NCI-H2029 (cell line): ENCODE measurements at places on chromosomes 16 and 17.
A peak's percentile ranks its signal among the peaks of the same experiment; 100 is the strongest.

GRCh38 chr16:88116121-88116520 lies 164.9 kb downstream of the BANP start:
- DNase-seq, result no peak

DNA sequence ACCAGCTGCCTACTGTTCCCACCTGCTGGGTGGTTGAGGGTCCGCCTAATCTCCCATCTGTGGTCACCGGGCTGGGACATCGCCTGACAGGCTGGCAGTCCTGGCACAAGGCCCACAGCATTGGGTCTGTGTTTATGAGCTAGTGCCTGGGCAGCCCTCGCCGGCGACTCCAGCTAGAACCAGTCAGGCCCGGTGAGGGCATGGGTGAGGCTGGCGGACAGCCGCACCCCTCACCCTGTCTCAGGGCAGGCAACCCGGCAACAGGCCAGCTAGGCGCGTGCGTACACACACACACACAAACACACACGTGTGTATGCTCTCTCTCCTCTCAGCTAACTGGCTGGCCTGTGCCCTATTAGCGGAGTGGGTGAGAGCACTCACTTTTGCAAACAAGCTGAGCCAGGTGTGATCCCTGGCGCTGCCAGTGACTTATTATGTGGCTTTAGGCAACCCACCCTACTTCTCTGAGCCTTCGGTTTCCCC lies 10.4 kb downstream of the HSD11B2 start:
- peak; percentile 92 for DNase-seq

GRCh38 chr16:72967941-72968340 lies 80.0 kb downstream of the ZFHX3 start:
- no peak for DNase-seq

DNA sequence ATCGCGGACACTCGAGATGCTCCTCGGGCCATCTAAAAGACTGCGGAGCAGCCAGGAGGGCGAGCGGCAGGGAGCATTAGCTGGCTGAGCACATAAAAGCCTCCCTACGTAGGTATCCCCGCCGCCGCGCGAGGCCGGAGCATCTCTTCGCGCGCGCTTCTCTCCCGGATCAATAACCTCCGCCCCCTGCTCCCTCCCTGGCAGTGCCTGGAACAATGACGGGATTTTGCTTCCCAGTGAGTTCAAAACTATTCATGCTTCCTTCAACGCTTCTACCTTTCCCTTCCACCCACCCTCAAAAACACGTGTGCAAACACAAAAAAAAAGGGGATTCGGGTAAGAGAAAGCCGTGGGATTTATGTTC lies 984 bp downstream of the CENPV start:
- DNase-seq, result peak; percentile 14

DNA sequence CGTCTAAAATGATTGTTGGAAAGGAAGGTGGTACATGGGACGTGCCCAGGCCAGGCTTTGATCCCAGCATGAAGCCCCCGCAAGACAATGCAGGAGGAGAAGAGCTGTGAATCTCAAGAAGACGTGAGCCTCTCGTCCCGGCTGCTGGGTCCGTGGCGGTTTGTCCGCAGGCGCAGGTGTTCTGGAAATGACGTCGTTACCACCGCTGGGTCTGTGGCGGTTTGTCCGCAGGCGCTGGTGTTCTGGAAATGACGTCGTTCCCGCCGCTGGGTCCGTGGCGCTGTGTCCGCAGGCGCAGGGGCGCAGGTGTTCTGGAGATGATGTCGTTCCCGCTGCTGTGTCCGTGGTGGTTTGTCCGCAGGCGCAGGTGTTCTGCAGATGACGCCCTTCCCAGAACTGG lies 14.1 kb downstream of the SPG7 start:
- DNase-seq, result no peak

GRCh38 chr17:62950067-62950466 lies 16.0 kb upstream of the TANC2 start:
- DNase-seq, result no peak

DNA sequence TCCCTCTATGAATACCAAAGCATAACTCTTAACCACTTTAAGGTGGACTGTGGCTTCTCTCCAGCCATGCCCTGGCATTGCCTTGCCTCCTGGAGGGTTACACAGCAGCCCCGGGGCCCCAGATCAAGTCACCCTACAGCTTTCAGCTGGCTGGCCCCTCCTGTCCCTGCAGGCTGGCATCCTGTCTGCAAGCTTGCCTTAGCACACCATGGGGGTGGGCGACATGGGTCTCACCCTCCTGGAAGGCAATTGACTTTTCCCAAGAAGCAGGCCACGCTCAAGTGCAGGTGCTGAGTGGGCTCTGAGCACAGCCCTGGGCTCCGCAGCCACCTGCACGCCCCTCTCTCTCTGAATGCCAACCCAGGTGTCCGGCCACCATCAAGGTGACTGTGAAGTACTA lies 25.8 kb upstream of the AKTIP start:
- no peak for DNase-seq

- peak; percentile 43 for DNase-seq
Measured at GRCh38 chr16:89217388-89218191, at the start of gene ZNF778. Gene ZNF778, plus strand, starts transcription at chr16:89217703. Its CDS starts 3,425 bp downstream, at chr16:89221128.

DNA sequence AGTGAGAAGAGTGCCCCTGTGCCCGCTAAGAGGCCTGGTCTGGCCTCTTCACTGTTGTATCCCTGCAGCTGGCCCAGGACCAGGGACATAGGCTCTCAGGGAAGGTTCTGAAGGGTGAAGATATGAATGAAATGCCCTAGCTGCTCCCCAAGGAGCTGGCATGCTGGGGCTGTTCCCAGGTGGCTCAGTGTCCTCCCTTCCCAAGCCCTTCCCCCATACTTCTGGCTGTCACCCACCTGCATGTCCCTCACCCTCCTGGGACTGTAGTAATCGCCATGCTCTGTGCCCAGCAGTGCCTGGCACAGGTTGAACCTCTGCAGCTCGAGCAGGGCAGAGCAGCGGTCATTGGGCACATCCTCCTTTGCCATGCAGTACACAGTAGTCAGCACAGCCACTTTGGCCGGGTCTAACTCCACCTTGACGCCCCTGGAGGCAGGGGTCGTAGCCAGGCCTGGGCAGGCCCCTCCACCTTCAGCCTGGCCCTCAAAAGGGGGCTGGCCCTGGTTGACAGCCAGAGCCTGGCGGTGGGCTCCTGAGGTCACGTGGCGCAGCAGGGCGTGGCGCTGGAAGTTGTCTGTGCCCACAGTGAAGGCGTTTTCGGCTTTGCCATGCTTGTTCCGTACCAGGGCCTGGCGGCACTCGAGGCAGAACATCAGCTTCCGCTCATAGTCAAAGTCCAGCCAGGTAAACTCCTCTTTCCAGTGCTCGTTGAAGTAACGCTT lies 7.6 kb downstream of the C17orf113 start:
- DNase-seq, result no peak

DNA sequence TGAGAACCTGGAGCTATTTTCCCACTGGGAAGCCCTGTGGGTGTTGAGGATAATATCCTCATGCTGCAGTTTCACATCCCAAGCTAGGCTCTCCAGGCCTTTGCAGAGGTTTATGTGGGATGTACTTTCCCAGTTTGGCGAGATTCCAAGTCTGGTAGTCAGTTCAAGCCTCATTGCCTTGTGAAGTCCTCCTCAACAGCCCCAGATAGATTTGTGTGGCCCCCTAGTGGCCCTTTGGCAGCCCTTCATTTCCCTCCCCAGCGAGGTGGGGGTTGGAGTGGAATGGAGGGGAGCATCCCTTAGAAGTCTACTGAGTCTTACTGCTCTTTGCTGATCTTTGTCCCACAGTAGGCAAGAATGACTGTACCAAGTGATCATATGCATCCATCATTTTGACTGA lies 137.9 kb downstream of the CDH11 start:
- DNase-seq, result no peak

- peak; percentile 83 for DNase-seq
Measured at GRCh38 chr17:39737760-39738567, at the start of gene GRB7. Gene GRB7, plus strand, starts transcription at chr17:39737938. Its CDS starts 4,364 bp downstream, at chr17:39742302.

- no peak for DNase-seq
Measured at GRCh38 chr17:38559880-38560230, 45.9 kb downstream of the SRCIN1 start.

DNA sequence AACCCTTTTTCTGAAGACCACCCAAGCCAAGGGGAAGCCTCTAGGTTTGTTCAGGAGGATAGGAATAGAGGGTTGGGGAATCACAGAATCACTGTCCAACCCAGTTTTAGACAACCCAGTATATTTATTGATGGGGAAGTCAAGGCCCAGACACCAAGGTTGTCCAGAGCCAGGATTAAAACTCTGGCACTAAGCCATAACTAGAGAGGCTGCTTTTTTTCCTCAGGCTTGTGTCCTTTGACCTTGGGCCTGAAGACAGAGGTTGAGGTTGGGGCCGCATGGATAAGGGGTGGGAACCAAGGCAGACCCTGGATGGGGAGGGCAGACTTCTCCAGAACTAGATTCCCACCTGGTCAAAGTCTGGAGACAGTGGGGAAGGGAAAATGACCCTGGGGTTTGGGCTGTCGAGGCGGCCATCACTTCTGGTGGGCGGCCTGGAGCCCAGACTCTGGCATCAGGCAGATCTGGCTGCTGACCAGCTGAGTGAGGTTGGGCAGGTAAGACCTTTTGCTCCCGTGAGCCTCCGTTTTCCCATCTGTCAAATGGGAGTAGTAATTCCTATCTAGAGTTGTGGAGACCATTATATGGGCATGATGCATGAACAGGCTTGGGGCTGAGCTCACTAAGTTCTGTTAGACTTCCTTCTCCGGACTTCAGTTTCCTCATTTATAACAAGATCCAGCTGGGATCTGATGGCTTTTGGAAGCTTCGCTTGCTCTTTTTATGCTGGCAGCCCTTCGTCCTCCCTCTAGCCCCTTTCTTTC lies 17.9 kb downstream of the IGFBP4 start:
- no peak for DNase-seq

GRCh38 chr16:53511403-53512280 lies 8.6 kb upstream of the AKTIP start:
- peak; percentile 37 for DNase-seq

DNA sequence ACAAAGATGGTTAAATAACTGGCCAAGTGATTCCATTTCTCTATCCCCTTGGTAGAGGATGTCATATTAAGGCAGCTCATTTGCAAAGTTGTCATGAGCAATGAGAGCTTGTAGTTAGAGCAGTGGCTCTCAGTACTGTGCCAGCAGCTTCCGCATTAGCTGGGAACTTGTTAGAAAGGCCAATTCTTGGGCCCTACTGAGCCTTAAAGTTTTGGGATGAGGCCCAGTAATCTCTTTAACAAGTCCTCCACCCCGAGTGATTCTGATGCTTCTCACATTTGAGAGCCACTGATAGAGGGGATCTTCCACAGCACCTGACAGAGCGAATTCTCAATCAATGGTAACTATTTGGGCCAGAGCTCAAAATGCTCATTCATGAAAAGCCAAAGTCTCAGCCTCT lies 20.2 kb upstream of the CCL1 start:
- no peak for DNase-seq

- no peak for DNase-seq
Measured at GRCh38 chr17:12765548-12765947, 23.8 kb upstream of the ARHGAP44 start.

DNA sequence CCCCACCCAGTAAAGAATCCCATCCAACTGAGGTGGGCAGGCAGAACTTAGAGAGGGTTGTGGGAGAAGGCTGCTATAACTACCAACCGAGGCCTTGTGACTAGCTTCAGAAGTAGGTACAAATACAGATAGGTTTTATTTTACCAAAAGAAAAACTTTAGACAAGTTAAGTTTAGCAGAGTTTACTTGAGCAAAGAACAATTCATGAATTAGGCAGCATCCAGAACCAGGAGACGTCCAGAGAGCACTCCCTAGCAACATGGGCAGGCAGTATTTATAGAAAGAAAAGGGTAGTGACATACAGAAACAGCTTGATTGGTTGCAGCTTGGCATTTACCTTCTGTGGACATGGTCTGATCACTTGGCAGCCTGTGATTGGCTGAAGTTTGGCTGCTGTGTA lies 42.1 kb downstream of the SLFN5 start:
- DNase-seq, result no peak
